ENCODE measurements at places on chromosomes 16 and 17. TPM values are rescaled to one million over a fixed set of nuclear protein-coding genes. Genes with fewer than 3 reads are reported as not detected.
A peak's percentile ranks its signal among the peaks of the same experiment; 100 is the strongest.

GRCh38 chr17:78046923-78047322, 81.6 kb downstream of the TMC6 start:
- DNase-seq, result no peak

Gene CLEC19A
- polyA plus RNA-seq, result not detected

Gene C1QTNF8
- not detected for polyA plus RNA-seq

DNA sequence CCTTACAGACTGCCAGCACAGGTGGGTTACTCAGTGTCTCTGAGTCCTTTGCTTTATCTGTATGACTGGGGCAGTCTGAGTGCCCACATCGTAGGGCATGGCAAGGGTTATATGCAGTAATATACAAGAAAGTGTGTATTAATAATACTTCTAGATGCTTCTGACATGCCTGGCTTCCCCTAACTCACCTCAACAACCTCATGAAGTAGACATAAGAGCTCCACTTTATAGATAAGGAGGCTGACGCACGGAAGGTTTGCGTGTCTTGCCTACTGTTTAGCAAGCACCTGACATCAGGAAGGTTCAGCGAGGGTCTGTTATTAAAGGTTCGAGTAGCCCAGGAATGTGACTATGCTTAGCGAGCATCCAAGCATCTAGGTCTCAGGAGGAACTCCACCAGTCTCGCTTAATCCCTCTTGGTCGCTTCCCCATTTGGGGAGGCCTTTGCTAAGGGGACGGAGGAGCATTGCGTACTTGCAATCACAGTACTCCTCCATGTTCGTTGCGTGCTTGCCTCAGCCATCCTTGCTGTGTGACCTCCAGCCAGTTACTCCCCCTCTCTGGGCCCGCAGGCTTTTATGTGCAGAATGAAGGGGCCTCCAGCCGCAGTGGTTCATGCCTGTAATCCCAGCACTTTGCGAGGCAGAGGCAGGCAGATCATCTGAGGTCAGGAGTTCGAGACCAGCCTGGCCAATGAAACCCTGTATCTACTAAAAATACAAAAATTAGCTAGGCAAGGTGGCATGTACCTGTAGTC, 1.6 kb downstream of the KCNG4 start:
- DNase-seq, result no peak

DNA sequence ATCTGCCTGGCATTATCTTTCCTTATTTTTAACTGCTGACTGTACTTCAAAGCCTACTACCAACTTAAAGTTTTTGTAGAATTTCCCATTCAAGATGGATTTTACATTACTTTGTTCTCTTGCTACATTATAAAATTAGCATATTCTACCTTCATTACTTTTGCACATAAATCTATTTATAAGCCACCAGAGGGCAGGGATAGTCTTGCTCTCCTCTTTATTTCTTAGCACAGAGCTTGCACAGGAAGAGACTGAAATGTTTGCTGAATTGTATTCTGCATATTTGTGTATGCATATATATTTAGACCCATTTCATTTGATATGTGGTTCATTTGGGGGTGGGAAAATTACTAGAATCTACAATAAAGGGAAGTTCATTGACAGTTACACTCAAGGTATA, 108.0 kb downstream of the SKAP1 start:
- DNase-seq, result no peak

DNA sequence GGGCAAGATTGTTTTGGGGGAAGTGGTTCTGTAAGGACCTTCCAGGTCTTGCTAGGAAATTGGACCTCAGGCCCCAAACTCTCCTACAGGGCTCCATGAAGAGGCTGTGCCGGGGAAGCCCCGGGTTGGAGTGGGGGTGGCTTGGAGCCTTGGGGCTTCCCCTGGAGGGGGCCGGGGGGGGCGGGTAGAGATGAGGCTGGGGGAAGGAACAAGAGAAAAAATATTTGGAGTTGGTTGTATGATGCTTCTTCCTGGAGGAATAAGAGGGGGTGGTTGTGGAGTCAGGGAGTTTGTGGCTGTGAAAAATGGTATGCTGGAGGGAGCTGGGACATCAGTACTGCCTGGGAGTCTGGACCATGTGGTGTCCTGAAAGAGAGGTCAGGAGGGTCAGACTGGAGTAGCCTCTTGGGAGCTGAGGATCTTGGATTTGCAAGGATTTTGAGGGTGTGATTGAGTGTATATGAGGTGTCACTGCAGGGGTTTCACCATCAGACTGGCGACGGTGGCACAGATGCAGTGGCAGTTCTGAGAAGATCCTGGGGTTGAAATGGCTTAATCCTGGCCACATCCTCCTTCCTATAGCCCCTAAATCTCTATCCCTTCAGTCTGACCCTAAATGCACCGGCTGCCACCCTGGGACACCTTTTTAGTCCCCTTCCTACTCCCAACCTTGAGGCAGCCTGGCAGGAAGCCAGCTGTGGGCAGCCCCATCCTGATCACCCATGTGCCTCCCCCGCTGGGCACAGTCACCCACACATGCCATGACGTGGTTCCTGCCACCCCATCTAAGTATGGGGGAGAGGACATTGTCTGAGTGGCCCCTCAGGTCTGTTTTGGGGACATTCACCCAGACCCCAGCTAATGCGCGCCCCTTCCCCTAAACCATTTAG, 10.9 kb downstream of the RARA start:
- DNase-seq, result no peak

Gene CHST6
- polyA plus RNA-seq, result 0.14 TPM

- no peak for DNase-seq
These were observed 51.8 kb downstream of the RAI1 start for GRCh38 chr17:17732892-17733670.

DNA sequence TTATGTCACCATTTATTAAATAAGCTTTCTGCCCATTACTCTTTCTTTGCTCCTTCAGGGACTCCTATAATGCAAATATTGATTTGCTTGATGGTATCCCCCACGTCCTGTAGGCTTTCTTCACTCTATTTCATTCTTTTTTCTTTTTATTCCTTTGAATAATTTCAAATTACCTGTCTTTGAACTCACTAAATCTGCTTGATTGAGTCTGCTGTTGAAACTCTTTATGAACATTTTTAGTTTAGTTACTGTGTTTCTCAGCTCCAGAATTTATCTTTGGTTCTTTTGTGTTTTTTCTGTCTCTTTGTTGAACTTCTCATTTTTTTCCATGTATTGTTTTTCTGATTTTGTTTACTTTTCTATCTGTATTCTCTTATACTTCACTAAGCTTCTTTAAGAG, 254.4 kb upstream of the CCL2 start:
- no peak for DNase-seq

Gene STAC2
- polyA plus RNA-seq, result not detected

DNA sequence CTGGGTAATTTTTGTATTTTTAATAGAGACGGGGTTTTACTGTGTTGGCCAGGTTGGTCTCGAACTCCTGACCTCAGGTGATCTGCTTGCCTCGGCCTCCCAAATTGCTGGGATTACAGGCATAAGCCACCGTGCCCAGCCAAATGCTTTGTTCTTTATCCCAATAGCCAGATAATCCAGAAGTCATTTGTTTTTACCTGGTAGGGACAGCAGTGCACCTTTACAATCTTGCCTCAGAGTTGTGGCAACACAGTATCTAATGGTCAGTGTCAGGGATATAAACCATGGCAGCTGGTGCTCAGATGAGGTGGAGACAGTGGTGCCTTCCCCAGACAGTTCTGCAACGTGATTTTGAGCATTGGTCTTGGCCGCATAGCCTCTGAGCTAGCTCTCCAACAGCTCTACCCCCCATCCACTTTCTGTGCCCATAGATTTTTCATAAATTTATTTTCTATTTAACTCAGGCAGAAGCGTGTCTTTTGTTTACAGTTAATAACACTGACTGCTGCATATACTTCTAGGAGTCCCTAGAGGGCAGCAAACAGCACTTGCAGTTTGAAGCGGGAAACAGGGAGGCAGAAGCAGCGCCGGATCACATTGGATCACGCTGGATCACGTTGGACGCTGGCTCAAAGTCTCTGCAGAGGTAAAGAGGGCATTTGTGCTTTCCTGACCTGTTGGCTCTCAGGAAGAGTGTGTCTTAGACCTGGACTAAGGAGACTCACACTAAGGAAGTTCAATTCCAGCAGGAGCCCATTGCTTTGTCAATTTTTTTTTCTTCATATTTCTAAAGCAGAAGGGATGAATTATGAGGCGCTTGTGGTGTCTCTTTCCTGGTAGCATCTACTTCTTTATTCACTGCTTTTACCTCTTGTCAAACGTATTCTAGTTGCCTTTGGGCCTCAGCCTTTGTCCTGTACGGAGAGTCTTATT, 5.1 kb upstream of the GGT6 start:
- no peak for DNase-seq

Gene OTOA
- polyA plus RNA-seq, result not detected

GRCh38 chr17:61065263-61065773, 334.3 kb upstream of the TBX2 start:
- DNase-seq, result no peak

Gene CARD14
- polyA plus RNA-seq, result 1.6 TPM

DNA sequence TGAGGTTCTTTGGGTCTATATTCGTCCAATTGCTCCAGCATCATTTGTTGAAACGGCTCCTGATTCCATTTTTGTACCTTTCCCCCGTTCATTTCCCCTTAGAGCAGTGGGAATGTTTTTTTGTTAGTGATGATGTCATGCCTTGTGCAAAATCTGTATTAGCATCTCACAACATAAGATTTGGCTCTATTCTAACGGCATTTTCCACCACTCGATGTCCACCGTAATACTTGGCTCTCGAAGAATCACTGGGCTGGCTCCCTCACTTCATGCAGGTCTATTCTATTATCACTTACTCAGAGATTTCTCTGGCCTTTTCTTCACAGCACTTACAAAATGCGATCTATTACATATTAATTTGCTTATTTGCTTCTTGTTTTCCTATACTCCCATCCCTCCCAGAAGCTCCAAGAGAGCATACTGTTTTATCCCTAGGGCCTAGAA, 571 bp upstream of the NME1 start:
- no peak for DNase-seq

- peak; percentile 40 for DNase-seq
These were observed at the start of gene TMEM219 for GRCh38 chr16:29961479-29962343. Gene TMEM219, plus strand, starts transcription at chr16:29962079. Its CDS starts 1,065 bp downstream, at chr16:29963144.

DNA sequence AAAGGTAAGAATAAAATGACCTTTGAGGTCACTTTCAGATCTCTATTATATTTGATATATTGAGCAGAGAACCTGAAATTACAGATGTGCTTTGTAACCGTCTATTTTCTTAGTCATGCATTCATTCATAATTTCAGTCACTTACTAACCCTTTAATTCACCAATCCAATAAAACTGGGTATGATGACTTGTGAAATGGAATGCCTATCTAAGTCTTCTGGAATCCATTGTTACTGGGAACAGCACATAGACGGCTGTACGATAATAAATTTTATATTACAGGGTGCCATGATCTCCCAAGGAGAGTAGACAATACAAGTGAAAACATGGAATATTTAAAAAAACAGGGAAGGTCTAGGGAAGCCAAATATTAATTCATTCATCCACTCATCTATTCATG, 22.9 kb downstream of the CDH11 start:
- no peak for DNase-seq

- no peak for DNase-seq
These were observed 10.7 kb upstream of the GFAP start for GRCh38 chr17:44925731-44926697.

Gene RNF157
- polyA plus RNA-seq, result not detected

Gene PLEKHH3
- polyA plus RNA-seq, result 4.9 TPM

DNA sequence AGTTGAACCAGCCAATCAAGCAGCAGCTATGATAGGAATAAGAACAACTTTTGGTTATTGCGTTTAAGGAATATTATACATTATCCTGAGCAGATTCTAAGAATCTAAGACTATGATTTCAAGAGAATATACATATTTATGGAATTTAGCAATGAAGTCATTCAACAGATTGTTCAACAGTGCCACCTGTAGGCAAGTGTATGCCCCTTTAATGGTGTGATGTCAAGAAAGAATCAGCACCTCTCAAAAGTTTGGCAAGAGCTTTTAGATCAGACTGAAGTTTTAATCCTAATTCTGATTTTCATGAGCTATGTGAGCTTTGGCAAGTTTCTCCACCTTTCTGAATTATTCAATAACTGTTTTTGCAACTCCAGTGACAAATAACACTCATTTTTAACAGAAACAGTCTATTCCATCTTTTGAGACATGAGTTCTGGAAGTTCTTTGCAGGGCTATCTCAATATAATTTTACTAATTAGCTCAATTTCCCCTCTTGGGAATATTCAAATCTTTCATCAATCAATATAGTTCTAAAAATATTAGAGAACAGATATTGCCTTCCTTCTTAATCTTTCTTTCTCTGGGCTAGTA, 474.3 kb upstream of the TOM1L1 start:
- DNase-seq, result no peak

- DNase-seq, result no peak
These were observed 3.1 kb upstream of the WDR90 start for GRCh38 chr16:645852-646678.

Gene CDRT15L2
- not detected for polyA plus RNA-seq

DNA sequence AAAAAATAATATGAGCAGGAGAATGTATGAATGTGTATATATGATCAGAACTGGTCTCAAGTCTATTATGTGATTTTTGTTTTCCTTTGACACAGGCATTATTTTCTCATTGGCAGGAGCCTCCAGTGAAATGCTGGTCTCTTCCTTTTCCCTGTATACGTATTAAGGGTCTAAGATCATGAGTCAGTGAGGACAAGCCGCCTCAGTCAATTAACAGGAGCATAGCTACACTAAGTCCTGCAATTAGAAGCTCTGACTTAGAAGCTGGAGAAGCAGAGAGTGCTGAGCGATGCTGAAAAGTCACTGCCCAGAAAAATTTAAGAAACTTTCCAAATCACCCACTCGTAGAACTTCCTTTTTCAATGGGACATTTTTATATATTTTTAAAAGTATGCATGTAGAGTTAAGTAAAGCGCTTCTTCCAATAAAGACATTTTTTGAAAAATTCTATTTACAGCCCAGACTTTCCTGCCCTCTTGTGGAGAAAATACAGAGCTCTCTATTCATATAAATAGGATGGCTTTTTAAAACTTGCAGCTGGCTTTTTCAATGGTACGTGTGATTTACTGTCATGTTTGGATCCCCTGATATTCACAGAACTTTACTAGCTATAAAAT, 70.2 kb upstream of the PSMD7 start:
- no peak for DNase-seq

DNA sequence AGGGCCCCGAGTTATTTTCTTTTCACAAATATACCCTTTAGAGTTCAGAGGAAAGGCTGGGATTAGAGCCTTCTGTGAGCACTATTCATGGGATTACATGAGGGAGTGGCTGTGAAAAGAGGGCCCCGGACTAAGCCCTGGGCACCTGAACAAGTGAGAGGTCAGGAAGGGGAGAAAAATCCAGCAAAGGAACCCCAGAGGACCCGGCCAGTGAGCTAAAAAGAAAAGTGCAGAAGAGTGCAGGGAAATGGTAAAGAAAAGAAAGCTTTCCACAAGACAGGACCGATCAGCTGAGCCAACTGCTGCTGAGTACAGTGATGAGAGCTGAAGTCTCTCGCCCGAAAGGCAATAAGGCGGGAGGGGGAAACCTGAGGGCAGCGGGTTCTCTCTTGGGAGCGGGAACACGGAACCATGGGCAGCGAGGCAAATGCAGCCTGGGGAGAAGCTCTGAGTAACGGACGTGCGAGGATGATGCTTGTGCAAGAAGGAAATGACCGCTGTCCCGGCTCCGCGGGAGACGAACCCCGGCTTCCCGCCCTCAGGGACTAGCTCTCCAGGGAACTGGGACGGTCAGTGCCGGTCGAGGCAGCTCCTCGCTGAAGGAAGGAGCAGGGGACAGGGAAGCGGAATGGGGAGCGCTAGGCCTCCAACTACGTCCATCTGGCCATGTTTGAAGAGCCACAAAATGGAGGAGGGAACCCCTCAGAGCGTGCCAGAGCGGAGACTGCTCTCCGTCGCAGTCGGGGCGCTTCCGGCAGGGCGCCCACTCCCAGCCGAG, 665 bp upstream of the ALDH3A2 start:
- no peak for DNase-seq
